ENCODE measurements at places on chromosomes 6 and 20.

- DNase-seq = no peak
Observed at GRCh38 chr6:85771925-85772430, 129.3 kb upstream of the SYNCRIP start.

GRCh38 chr6:300494-301198 is 8.4 kb downstream of the DUSP22 start:
- DNase-seq = no peak

GRCh38 chr6:137226697-137227096 is 7.5 kb upstream of the IFNGR1 start:
- no peak for DNase-seq

DNA sequence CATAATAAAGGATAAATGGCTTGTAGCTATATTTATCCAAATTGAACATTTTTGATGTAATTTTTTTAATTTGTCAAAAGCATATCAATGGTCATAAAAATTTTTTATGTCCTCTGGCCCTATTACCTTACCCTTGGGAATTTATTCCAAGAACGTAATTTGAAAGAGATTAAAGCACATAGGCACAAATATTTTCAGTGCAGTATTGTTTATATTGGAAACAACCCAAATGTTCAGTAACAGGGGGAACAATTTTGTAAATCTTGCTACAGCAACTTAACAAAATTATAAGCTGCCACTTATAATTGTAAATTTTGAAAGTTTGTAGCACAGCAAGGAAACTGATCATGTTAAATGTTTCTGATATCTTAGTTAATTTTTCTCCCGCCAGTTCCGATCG is 142.4 kb downstream of the MTHFD1L start:
- no peak for DNase-seq

GRCh38 chr6:163725008-163725941 is 310.8 kb downstream of the QKI start:
- DNase-seq = no peak

DNA sequence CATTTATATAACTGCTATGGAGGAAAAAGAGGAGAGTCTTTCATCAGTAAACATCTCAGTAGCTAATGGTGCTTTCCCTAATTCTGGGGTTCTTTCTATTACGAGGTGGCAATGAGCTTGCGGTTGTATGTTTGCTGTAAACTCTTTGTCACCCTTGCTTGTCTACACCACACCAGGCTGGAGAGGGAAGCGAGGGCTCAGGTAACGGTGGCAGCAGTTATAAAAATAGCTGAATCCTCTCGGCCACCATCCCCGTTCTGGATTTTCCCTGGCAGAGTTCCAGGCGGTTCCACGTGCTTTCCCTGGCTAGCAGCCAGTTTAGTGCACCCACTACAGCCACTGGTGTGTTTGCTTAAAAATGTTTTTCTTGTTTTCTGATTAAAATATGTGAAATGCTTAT is 39.0 kb downstream of the MAS1 start:
- no peak for DNase-seq

All from NB4 (cell line).